Peyer's patch (tissue), 4 donors: ENCODE measurements at places on chromosomes 2 and 18. TPM values are rescaled to one million over a fixed set of nuclear protein-coding genes. Genes with fewer than 3 reads are reported as not detected.

TSPYL6 gene
- not detected for total RNA-seq

IL1R2 gene
- 4.0 TPM for total RNA-seq

CFAP65 gene
- total RNA-seq = not detected

MEIS1 gene
- total RNA-seq = 20.5 TPM

ICA1L gene
- 6.3 TPM for total RNA-seq

SOWAHC gene
- total RNA-seq = 8.3 TPM

VAMP8 gene
- total RNA-seq = 86.3 TPM

GRCh38 chr2:105544591-105545377 lies 145.9 kb upstream of the FHL2 start:
- no peak for DNase-seq

- no peak for DNase-seq
Measured at GRCh38 chr2:168470320-168471162, 14.5 kb downstream of the CERS6 start.

DNA sequence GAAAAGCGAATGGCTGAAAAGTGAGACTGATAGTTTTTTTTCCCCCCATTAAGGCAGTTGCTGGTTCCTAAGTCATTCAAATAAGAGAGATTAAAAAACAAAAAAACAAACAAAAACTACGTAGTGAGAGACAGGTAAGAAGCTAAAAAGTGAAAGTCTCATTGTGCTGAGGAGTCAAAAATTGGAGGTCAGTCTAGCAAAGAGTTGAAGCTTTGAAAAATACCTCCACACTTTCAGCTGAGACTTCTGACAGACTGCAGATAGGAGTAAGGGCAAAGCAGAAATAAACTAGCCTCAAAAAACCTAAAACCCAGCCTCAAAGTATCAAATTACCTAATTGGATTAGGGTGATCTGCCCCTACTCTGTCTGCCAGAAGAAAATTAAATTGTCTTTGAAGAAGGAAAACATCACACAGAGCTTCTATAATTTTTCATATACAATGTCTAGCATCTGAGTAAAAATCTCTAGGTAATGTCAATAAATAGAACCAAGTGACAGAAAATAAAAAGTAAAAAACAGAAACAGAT lies 10.9 kb upstream of the EIF2AK3 start:
- DNase-seq = no peak

DNA sequence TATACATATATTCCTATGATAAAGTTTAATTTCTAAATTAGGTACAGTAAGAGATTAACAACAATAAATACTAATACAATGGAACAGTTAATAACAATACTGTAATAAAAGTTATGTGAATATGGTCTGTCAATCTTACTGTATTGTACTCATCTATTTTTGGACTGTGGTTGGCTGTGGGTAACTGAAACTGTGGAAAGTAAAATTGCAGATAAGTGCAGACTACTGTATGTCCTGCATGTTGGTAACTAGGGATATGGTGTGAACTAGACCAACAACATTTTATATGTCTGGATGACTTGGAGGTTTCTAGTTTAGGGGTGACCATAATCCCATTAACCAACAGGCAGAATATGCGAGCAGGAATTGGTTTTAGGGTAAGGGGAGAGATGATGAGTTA lies 23.3 kb downstream of the PHLPP1 start:
- DNase-seq = no peak

DNA sequence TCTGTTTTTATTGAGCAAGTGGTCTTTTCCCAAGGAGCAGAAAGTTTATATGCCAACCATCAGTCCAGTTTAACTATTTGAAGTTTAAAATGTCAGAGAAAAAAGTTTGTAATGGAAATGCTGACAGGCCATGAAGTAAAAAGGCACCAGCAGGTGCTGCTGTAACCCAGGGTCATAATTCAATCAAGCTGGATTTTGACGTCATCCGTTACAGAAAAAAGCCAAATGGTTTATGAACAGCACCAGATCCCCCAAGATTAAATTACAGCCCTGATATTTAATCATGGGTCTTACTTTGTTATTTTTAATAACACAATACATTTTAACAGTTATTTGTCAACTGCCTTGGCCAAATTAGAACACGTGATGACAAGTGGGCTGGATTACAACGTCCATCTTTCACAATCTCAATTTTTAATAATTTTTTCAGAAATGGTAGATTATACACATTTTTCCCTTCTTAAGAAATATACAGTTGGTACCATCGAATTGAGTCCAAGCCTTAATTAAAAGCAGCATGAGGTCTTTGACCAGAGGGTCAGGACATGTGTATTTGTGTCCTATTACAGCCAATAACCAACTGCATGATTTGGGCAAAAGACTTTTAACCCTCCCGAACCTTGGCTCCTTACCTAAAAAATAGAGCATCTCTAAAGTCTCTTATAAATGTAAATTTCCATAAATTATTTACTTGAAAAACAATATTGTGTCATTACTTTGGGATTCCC lies 10.0 kb downstream of the TCF4 start:
- DNase-seq = no peak

DNA sequence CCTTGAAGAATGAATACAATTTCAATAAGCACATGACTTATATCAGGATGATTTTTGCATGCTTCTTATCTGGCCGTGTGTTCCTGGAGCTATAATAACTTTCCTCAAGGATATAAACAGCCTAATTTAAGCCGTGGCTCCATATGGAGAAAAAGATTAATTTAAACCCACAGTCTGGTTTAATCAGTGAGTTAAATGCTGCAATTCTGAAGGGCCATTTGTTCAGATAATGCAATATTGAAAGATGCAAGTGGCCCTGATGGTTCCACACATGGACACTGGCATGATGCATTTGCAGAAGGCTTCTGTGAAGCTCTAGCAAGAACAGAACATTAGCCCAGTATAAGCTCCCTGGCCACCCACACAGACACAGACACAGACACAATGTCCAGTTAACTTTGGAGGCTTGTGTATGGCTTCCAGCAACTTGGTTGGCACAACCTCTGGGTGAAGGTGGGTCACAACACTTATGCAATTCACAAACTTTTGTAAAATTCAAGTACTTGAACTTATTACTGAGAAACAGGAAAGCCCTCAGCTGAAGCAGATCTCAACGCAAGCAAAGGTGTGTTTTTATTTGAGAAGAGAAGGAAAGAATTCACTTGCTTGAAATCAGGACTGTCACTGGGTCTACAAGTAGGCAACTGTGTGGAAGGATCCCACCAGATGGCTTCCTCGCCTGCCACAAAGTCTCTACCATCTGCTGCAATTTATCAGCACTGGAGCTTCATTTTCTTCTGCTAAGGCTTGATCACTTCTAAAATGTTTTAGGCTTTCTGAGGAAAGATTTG lies 63.3 kb downstream of the MDH1 start:
- DNase-seq = no peak

GRCh38 chr2:240713928-240714746 lies 22.5 kb downstream of the AQP12A start:
- no peak for DNase-seq

DNA sequence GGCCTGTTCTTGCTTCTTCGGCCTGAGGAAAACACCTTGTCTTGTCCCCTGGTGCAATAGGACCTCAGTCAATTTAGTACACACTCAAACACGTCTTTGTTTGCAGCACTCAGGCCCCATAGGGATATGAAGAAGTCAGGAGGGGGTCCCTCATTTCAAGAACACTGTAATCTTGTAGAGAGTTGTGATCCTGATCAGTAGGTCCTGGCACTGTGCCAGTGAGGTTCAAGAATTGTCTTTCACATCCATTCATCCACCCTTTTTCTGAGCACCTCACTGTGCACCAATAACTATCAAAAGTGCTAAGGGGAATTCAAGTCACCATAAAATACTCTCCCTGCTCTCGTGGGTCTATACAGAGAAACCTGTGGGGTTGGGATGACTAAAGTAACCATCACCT lies 131.4 kb upstream of the LHCGR start:
- DNase-seq = no peak

DNA sequence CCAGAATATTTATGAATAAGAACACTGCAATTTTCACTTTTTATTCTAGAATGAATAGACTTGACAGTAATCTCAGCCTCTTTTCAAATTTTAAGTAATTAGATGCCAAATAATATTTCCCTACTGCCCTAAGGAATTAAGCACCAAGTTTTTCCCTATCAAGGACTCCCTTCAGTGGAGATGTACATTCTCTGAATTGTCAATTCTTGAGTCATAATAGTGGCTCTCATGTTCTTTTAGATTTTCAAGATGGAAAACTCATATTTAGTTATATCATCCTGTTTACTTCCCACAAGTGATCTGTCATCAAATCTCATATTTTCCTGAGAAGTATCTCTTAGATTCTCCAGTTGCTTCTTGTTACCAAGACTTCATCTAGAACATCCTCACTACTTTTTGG lies 1248.9 kb upstream of the CHAC2 start:
- no peak for DNase-seq

DNA sequence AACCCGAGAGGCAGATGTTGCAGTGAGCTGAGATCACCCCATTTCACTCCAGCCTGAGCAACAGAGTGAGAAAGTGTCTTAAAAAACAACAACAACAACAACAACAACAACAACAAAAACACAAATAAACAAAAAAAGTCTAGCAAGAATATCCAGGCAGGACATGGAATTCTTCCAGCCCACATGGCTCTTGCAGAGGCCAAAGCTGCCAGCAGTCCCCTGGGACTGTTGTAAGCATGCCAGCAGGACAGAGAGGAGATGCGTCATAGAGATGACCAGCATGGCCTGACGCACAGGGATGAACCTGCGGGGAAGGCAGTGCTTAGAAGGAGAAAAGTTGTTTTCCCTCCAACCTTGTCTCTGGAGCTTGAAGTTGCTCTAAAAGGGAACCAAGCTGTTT lies 182.3 kb upstream of the PGAP1 start:
- DNase-seq = no peak

DNA sequence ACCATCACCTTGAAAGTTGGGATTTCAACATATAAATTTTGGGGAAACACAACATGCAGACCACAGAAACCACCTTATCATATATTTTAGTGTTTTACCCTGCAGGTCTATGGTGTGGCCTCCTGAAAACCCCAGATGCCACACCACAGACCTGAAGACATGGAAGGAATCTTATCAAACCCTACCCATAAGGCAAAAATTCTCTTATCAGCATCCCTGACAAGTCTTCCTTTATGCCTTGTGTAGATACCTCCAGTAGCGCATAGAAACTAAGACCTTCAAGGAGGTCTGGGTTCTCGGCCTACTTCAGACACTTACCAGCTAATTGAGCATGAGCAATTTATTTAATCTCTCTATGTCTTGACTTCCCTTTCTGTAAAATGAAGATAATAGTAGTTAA lies 59.1 kb upstream of the SLC14A2 start:
- DNase-seq = no peak

DNA sequence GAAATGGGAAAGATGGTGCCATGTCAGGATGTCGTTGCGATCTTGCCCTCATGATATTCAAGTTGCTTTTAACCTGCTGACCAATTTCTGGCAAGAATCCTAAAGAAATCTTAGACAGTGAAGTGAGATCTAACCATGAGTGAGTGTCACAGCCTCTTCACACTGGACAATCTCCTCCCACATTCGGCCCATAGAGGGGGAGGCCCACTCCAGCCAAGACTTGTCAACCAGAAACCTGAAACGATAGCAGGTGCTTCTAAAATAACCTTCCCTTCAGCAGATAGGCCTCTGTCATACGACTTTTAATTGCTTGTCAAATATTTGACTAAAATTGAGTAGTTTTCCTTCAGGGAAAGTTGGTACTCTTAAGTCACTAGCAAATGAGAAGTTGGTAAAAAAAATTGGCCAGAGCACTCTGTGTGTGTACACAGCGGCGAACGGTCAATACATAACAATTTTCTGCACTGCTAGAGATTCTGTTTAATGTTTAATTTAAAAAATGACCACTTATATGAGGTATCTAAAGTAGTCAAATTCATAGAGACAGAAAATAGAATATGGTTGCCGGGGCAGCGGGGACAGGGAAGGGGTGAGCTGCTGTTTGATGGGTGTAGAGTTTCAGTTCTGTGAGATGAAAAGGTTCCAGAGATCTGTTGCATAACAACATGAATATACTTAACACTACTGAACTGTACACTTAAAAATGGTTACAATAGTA lies 110.2 kb downstream of the VAPA start:
- DNase-seq = no peak

- DNase-seq = no peak
Measured at GRCh38 chr2:229296016-229296415, 24.9 kb upstream of the PID1 start.

- no peak for DNase-seq
Measured at GRCh38 chr2:240320204-240320993, 115.1 kb upstream of the GPC1 start.

DNA sequence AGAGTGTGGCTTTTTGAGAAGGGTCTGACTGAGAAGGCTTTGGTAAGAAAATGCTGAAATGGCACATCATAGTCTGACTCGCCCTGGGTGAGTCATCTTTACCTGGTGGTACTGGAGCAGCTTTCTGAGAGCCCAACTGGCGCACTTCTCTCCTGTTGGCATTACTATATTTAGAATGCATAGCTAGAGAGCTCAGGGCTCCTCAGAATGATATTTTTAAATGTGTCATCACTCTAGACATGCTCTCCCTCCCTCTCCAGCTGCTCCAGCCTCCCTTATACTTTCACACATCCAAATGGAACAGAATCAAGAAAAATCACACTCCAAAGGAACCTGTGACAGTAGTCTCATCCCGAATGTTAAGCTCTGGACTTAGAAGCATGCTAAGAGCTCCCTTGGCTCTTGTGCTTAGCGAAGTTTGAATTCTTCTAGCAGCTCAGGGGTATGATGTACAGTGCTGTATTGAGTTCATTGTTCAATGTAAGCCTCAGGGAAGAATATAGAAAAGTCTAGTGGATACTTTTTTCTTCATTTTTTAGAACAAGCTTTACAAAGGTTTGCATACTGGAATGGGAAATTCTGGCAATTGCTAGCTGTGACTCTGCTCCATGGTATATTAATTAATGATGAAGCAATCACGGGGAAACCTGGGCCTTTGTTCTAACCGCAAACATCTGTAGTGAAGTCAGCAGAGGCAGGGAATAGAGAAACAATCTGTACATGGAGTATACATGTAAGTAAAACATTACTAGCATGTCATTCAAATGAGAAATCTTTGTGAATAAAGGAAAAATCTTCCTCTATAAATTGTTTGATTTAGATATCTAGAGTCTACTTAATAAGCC lies 751.2 kb upstream of the NRXN1 start:
- no peak for DNase-seq

GRCh38 chr2:165193178-165193777 lies 10.6 kb downstream of the SCN3A start:
- DNase-seq = peak; percentile 72

- DNase-seq = no peak
Measured at GRCh38 chr18:13300029-13300428, 81.5 kb downstream of the LDLRAD4 start.

DNA sequence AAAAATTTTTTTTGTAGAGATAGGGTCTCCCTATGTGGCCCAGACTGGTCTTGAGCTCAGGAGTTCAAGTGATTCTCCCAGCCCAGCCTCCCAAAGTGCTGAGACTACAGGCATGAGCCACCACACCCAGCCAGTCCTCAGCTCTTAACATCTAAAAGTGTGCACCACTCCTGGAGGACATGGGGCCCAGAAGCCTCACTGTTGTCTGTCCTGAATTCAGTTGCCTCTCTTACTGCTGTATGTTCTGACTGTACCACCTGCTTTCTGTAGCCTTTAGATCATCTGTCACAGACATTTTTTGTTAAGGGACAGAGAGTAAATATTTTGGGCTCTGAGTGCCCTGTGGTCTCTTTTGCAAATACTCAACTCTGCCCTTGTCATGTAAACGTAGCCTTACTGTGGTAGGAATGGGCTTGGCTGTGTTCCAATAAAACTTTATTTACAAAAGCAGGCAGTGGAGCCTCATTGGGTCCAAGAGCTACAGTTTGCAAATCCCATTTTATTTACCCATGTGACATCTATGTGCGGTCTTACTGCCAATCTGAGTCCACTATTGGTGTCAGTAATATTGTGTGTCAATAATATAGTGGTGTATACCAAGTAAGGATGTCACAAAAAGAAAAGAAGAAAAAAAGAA lies 38.1 kb downstream of the TMEM37 start:
- DNase-seq = no peak

GRCh38 chr2:241816431-241817121 lies 7.6 kb downstream of the NEU4 start:
- no peak for DNase-seq
